ENCODE measurements at places on chromosomes 6 and 20.

DNA sequence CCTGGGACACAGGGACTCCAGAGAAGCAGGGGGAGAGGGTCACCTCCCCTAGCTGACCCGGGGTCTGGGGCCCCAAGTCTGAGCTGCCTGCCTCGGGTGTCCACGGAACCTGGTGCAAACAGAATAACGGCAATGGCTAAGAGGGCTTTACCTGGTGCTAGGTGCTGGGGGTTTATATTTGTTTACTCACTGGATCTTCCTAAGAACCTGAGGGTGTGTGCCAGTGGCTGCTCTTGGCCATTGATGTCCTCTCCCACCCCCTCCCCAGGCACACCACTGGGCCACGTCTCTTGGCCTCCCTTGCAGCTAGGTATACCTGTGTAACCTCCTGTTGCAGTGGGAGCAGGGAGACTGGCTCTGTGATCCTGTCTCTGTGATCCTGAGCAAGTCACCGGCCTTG, 157.9 kb upstream of the MLN start:
- no peak for DNase-seq

DNA sequence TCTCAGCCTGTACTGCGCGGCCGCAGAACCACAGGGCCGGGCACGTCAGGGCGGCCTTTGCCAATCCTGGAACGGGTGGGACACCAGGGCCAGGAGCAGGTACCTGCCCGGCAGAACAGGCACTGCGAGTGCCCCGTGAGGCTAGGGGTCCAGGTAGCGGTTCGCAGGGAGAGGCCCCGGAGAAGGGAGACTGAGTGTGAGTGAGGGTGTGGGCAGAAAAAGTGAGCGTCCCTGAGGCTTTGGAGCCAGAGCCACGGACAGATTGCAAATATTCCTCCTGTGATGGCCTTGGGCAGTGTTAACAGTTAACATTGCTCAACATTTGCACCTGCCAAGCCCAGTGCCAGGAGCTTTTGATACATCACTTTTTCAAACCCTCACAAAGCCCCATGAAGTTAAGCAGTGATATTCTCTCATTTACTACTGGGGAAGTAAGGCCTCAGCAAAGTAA, 491 bp downstream of the GNMT start:
- no peak for DNase-seq

- DNase-seq: no peak
Measured at GRCh38 chr6:2410656-2411380, 165.4 kb upstream of the GMDS start.

DNA sequence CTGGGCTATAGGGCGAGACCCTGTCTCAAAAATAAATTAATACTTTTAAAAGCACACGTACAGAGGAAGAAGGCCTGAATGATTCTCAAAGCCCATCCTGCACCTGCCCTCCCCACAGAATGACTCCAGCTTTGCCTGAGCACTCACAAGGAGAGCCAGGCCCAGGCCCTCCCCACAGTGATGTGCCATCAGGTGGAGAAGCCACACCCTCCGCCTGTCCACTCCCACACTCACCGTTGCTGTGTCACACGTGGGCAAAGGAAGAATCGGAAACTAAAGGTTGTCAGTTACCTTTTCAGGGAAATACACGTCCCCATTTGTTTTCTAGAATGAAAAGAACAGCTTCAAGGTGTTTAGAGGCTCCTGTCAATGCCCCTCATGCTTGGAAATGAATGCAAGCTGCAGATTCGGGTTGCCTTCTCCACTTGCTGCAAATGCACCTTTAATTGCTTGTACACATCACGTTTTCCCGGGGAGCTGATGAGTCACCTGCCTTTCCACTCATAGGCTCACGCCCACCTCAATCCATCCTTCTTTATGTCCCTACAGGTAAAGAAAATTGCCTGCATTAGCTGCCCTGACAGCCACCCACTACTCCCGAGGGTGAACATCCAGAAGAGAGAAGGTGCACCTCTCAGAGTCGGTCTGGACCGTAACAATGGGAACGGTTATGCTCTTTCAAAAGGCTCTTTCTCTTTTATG, 45.5 kb upstream of the AFDN start:
- no peak for DNase-seq

DNA sequence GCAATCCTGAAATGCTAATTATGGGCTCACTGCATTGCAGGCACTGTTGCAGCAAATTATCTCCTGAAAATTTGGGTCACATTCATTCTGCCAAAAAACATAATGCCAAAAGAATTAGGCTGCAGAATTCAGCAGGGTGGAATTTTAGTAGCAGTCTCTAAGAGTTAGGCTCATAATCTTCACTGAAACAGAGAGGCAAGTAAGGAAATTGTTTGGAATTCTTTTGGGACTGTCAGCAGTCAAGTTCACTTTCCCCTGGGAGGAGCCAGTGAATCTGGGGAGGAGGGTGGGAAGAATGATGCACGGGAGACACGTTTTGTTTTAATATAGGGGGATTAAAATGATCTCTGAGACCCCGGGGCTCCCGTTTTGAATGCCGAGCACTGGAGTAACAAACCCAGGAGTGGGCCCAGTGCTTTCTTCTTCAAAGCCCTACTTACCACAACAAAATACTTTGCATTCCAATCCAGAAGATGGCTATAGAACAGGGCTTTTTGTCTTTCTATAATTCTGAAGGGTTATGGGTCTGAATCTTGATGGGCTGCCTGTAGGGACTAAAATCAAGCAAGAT, 44.7 kb downstream of the SOBP start:
- no peak for DNase-seq

DNA sequence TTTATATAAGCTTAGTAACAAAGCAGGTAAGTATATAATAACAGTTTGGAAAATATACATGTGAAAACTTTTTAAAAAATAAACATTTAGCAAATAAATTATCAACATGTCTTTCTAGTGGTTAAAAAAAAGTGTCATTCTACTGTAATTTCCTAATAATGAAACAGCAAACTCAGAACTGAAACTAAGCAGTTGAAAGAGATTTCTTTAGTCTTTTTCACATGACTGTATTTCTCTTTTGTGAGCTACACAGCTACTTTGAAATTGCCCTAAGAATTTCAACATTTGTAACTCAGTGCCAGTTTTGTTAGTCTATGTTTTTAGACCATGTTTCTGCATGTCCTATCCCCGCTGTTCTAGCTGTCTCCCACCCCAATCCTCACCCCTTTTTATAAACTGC, 28.4 kb upstream of the SDHAF4 start:
- DNase-seq: no peak

GRCh38 chr6:32224696-32225095, 829 bp upstream of the NOTCH4 start:
- DNase-seq: no peak

DNA sequence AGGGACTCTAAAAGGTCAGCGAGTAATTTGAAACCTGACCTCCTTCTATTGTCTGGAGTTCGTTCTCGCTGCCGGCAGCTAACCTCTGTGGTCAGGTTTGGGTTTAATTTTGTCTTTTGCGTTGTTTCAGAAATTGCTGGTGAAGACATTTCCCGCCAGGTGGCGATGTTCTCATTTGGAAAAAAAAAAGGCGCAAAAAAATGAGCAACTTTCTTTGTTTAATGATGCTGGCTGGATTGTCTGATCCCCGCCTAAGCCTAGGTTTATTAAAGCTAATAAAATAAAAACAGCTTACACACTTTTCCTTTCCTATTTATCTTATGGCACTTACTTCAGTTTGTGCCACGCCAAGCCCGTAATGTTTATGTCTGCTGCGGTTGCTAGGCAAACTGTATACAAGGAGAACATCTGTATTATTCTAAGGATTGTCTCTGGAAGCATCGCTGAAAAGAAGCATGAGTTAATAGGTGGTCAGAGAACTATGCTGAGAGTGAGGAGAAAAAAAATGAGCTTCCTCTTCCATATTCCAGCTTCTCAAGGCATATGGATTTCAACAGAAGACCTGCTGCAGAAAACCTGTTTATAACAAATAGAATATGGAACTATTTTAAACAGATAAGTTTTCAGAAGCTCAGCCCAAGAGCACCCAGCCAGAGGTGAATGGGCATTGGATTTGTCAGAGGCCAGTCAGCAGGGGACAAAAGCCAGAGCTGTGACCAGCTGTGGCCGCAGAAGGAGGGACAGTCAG, 205.7 kb downstream of the DOK5 start:
- peak; percentile 72 for DNase-seq

- DNase-seq: no peak
Measured at GRCh38 chr6:7769702-7770101, 43.8 kb downstream of the BMP6 start.

DNA sequence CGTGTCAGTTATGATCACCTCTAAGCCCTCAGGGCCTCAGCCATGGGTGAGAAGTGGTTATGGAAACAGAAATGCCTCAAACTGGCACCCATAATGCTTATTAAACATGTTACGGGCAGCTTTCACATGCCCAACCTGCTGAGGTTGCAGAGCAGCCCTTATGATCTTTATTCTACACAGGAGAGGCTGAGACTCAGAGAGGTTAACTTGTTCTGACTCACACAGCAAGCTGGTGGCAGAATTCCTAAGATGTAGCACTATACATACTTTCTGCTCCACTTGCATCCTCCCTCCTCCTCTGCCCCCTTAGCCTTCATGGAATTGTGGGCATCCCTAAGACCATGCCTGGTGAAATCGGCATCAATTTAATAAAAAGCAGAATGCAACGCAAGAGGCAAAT, 34.7 kb upstream of the IGF2R start:
- no peak for DNase-seq

- DNase-seq: no peak
Measured at GRCh38 chr6:117414770-117415169, 11.0 kb downstream of the ROS1 start.

GRCh38 chr6:63806573-63806913, 170.9 kb downstream of the PHF3 start:
- no peak for DNase-seq

- DNase-seq: no peak
Measured at GRCh38 chr20:62726276-62726675, 17.6 kb downstream of the NTSR1 start.

DNA sequence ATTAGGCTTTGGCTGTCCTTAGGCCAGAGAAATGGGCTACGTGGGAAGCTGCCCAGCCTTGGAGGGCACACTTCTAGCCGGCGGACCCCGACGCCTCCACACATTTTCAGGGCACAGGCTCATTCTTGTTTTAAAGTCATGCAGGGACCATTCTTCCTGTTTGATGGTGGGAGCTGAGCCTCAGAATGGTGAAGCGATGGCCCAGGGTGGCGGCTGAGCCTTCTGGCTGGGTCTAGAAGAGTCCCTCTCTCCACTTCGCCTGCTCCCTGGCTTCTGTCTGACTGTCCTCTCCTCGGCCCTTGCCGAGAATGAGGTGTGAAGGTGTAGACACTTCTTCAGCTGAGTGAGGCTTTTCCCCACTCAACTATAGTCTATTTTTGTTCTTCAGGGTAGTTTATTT, 114.4 kb downstream of the SULF2 start:
- no peak for DNase-seq

DNA sequence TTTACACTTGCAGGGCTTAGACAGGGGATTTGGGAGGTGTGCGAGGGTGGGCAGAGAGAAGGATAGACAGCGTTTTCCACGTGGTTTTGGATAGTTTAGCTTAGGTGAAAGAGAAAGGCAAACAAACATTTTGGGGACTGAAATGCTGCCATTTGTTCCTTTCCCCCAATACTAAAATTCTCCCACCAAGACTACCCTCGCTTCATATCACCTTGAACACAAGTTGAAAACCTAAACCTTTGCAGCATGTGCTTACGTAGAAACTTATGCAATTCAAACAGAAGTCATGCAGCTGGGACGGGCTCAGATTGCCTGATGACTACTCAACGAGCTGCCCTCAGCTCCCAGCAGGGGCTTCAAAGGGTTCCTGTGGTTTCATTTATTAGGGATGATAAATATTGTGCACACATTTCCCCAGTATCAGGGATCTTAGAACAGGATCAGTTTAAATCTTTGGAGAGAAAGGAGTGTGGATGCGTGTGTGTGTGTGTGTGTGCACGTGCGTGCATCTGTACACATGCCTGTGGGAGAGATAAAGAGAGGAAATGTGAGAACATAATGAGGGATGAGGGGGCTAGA, 77.3 kb downstream of the SLC22A23 start:
- no peak for DNase-seq

DNA sequence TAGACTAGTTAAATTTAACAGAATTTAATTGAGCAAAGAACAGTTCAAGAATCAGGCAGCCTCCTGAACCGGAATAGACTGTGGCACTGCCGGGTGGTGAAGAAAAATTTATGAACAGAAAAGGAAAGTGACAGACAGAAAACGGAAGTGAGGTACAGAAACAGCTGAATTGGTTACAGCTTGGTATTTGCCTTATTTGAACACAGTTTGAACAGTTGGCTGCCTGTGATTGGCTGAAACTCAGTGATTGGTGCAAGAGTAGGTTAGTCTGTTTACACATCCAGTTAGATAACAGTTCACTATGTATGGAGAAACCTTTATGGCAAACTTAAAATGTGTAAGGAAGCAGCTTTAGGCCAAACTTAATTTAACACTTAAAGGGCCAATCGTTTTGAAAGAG, 116.0 kb upstream of the CITED2 start:
- DNase-seq: no peak

- DNase-seq: no peak
Measured at GRCh38 chr6:18371656-18372055, 15.5 kb upstream of the RNF144B start.

- DNase-seq: no peak
Measured at GRCh38 chr20:53575481-53576194, 18.0 kb downstream of the ZNF217 start.

- no peak for DNase-seq
Measured at GRCh38 chr6:158737710-158738615, 81.2 kb downstream of the EZR start.

DNA sequence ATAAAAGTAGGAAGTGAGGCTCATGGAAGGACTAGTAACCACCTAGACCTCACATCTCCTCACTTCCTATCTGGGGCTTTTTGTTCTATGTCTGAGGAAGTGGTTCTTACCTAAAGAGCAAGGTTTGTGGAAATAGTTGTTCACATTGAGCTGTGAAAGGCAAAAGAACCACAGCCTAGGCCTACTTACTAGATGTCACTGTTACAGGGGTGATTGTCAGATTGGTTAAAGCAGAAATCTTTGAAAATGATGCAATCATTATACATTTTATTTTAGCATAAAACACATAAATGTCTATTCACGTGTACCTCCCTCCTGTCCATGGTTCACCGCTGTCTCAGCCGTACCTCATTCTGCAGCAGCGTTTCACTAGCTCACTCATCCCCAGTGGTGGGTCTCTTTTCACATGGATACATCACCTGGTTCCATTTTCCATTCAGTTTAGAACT, 268.8 kb downstream of the TMEM242 start:
- DNase-seq: no peak

- no peak for DNase-seq
Measured at GRCh38 chr6:117477988-117478852, 4.3 kb upstream of the DCBLD1 start.

GRCh38 chr6:148891405-148891783, 144.6 kb downstream of the UST start:
- no peak for DNase-seq

- no peak for DNase-seq
Measured at GRCh38 chr6:43983191-43983590, 144.1 kb downstream of the MRPL14 start.

- DNase-seq: no peak
Measured at GRCh38 chr20:23315099-23315498, 35.5 kb upstream of the NXT1 start.

DNA sequence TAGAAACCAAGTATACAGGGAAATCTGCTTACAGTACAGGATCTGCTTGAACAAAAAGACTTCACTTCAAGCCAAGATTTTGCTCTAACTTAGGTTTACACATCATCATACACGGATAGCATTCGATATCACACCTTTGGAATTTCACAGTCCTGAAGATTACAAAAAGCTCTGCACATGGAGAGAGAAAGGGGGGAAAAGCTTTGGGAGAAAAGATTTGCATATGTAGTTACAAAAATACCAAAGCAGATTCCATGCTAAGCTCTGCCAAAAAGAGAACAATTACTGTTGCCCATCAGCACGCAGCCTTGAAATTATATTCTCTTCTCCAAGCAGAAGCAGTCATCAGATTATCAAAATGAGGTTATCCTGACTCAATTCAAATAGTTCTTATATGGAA, 62.0 kb downstream of the HIVEP2 start:
- DNase-seq: no peak

Data from renal cortex interstitium (tissue), 15 donors.